ENCODE measurements at places on chromosomes 1 and 21. TPM values are rescaled to one million over a fixed set of nuclear protein-coding genes. Genes with fewer than 3 reads are reported as not detected.

ERO1B gene
- 1.9 TPM for total RNA-seq

- no peak for DNase-seq
These were observed 176.8 kb downstream of the LMO4 start for GRCh38 chr1:87505391-87505983.

CLDN17 gene
- total RNA-seq = not detected

- no peak for DNase-seq
These were observed 130.0 kb downstream of the KAZN start for GRCh38 chr1:14728516-14728915.

MRPL9 gene
- 91.5 TPM for total RNA-seq

F11R gene
- total RNA-seq = 5.6 TPM

GRCh38 chr1:56483104-56483503, 96.3 kb downstream of the PLPP3 start:
- DNase-seq = no peak

DNA sequence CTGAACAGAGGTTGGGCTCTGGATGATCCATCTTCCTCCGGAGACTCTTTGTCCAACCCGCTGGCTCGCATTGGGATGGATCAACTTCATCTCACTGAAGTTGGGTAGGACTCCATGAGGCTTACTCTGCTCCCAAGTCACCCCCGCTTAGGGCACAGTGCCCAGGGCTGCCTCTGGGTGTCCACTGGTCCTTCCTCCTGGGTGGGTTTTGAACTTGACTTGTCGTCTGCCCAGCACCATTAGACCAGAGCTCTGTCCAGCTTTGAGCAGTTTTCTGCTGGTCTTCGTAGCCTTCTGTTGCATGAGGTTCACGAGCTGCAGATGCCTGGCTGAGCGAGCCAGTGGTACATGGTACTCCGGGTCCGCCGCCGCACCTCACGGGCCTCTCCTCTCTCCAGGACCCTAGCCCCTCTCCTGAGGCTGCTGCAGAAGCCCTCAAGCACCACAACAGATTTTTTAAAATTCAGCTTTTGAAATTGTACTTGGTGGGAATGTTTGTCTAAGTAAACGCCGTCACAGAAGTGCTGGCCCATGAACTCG, 33.8 kb upstream of the COL6A1 start:
- no peak for DNase-seq

OPRD1 gene
- not detected for total RNA-seq

OR10J1 gene
- total RNA-seq = not detected

DNA sequence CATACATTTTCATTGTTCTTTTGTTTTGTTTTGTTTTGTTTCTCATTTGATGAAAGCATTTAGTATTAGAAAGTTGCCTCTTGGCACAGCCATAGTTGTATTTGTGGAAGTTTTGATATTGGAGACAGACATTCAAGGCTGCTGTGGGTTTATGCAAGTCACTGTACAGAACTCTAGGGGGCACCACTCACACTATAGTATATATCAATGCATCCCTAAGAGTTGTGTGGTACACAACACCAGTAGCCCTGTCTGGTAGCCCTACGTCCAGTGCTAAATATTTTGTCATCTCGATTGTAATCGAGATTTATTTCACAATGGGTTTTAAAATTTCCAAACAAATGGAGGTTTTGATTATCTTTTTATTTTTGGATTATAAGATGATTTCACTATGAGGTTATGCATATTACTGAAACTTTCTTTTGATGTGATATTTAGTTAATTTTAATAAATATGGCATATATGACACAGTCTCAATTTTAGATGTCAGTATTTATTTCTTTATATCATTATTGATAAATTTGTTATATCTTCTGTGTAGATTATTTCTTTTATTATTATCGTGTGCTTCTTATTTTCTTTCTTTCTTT, 112.2 kb downstream of the NR5A2 start:
- peak; percentile 66 for DNase-seq

- peak; percentile 66 for DNase-seq
These were observed 2.2 kb downstream of the RNF19B start for GRCh38 chr1:32962248-32962896.

OR2T11 gene
- total RNA-seq = not detected

GATAD2B gene
- total RNA-seq = 8.6 TPM

DNA sequence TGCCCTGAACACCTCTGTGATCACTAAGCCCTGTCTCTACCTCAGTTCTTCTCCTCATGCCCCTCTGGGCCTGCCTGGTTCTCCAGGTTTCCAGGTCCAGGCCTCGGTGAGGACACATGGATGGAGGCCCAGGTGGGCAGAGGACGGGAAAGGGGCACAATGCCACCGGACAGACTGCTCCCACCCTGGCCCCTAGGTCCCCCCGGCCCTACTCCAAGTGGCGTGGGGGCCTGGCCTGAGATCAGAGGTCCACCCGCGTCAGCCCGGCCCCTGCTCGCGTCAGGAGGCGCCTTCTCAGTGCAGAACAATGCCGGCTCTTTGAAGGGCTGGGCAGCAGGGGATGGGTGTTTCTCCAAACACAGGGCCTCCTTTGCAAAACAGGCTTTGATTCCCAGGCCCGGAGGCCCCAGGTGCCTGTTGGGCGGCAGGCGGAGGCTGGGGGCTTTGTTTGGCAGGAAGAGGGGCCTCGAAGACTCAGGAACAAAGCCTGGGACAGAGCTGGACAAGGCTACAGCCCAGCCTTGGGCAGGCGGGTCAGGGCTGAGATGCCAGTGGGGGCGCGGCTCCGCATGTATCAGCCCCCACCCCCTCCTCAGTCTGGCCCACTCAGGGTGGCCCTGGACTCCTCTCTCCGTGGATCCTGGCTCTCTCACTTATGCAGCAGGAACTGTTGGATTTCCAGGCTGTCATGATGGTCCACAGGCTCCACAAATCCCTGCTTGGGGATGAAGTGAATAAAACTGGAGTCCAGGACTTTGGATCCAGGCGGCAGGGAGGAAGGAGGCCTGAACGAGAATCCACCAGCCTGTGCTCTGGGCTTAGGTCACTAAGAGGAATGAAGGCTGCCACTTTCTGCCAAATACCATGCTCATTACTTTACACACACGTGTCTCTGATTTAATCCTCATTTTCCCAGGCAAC, 77.4 kb upstream of the SLC2A1 start:
- no peak for DNase-seq

DNA sequence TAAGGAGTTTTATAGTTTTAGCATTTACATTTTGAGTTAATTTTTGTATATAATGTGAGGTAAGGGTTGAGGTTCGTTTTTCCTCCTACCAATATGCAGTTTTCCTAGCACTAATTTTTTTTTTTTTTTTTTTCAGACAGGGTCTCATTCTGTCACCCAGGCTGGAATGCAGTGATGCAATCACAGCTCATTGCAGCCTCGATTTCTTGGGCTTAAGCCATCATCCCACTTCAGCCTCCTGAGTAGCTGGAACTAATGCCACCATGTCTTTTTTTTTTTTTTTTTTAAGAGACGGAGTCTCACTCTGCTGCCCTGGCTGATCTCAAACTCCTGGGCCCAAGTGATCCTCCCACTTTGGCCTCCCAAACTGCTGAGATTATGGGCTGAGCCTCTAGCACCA, 2.5 kb upstream of the UBASH3A start:
- no peak for DNase-seq

ZYG11A gene
- 1.7 TPM for total RNA-seq
